ENCODE measurements at places on chromosomes 12 and 14. TPM values are rescaled to one million over a fixed set of nuclear protein-coding genes. Genes with fewer than 3 reads are reported as not detected.

GRCh38 chr12:32139064-32139421 is 32.4 kb downstream of the BICD1 start:
- no peak for DNase-seq

DNA sequence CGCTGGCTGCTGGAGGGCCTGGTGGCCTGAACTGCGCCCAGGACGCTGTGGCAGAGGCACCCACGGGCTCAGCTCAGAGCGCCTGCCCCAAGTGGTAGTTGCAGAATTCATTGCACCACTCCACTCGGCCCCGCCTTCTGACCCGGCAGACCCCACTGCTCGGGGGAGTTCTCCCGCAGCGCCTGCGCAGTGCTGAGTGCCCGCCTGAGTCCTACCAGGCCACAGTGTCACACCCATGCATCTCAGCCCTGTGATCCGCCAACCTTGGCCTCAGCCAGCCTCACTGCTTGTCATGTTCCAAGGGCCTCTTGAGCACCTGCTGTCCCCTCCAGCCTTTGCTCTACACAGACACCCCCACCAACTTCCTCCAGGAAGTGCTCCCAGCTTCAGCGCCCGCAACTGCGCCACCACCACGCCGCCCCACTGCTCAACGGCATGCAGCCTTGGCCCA is 12.2 kb downstream of the DEGS2 start:
- no peak for DNase-seq

- no peak for DNase-seq
Measured at GRCh38 chr14:63578300-63578699, 35.1 kb upstream of the PPP2R5E start.

DNA sequence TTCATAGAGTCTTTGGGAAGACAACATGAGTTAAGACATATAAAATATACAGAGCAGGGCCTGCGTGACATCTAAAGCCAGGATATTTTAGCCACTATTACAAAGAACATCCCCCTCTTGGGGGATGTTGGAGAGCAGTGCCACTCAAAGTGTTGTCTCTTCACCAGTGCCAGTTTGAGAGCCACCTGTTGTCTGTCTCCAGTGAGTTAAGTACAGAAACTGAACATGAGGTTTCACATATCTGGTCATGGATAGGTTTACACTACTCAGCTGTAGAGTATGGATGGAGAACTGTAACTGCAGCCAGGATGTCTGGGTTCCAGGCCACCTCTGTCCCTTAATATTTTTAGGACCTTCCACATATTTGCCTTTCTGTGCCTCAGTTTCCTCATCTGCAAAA is 39.1 kb downstream of the RNFT2 start:
- DNase-seq = no peak

- DNase-seq = no peak
Measured at GRCh38 chr14:22509036-22509709, 79.9 kb downstream of the DAD1 start.

GRCh38 chr14:22982477-22983245 is at the start of gene AJUBA:
Gene AJUBA (minus strand): TSS chr14:22982551. CDS start chr14:22982266, 285 bp downstream.
- DNase-seq = peak; percentile 88

DNA sequence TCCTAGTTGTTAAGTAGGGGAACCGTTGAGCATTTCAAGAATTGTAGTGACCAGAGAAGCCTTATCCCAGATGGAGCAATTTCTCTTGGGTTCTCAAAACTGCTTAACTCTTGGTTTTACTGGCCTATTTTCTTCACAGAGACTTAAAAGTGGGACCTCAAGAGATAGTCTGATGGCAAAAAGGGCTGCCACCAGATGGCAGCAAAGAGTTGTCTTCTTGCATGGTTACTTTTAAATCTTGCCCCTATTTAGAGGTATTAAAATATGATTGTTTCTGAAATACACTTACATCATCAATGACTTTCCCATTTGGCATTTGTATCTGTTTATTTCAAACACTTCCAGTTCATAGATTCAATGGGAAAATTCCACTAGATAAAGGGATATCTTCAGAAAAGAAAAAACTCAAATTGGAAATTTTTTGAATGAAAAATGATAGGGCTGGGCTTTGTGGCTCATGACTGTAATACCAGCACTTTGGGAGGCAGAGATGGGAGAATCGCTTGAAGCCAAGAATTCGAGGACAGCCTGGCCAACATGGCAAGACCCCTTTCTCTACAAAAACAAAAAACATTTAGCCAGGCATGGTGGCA is 69.9 kb upstream of the CNTN1 start:
- peak; percentile 6 for DNase-seq

DNA sequence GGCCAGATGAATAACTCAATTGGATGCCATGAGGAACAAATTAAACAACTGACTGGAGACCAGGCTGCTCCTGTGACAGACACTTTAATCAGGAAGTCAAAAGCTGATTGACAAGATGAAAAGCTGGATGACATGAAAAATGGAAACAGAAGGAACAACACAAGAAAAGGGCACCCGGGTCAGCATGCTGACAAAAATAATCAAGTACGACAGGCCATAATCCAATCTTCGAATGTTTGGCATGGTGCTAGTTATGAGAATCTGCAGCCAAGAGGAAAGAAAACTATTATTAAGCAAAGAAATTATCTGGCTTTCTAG is 544.7 kb downstream of the ETNK1 start:
- DNase-seq = no peak

DNA sequence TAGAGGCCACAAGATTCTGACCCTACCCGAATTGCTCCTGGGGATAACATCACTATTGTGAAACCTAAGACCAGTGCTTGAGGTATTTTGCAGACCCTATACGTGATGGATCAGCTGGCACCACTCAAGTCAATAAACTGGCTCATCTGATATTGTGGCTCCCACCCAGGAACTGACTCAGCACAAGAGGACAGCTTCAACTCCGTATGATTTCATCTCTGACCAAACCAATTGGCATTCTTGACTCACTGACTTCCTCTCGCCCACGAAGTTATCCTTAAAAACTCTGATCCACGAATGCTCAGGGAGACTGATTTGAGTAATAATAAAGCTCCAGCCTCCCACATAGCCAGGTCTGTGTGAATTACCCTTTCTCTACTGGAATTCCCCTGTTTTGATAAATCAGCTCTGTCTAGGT is 1036.1 kb upstream of the TMEM132C start:
- no peak for DNase-seq

GRCh38 chr14:93533437-93533836 is 102.7 kb downstream of the UNC79 start:
- DNase-seq = no peak

DNA sequence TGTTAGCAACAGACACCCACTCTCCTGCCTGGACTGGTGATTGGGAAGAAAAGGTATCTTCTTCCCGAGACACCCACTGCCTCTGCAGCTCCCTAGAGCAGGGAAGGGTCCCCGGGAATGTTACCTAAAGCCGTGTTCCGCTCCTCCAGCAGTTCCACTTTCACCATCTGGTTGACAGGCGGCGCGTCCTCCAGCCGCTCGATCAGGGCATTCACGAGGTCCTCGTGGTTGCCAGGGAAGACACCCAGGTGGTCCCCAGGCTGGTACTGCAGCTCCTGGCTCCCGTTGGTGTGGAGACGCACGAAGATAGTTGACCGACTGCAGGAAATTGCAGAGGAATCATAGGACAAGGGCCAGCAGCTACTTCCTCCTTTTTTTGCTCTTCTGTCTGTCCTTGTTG is 44.2 kb upstream of the FBXO21 start:
- no peak for DNase-seq

DNA sequence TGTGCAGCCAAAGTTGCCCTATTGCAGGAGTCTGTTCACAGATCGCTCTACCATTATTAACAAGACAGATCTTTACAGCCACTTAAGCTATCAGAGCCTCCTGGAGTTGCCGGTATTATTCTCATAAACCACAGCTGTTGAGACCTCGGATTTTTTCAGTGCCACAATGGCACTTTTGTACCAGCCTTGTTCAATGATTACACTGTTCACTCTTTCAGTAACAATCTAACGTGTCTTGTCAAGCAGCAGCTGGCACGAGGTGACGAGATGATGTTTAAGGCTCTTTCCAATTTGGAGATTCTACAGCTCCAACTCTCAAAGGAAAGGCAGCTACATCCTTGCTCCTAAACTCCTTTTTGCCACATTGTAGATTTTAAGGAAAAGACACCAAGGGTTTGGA is 30.7 kb downstream of the LRIG3 start:
- DNase-seq = no peak

- DNase-seq = no peak
Measured at GRCh38 chr12:132356691-132357622, 27.6 kb upstream of the GALNT9 start.

GRCh38 chr12:132259364-132259871 is 70.0 kb downstream of the GALNT9 start:
- no peak for DNase-seq

- DNase-seq = no peak
Measured at GRCh38 chr12:13094367-13094766, 9.1 kb downstream of the GSG1 start.

DNA sequence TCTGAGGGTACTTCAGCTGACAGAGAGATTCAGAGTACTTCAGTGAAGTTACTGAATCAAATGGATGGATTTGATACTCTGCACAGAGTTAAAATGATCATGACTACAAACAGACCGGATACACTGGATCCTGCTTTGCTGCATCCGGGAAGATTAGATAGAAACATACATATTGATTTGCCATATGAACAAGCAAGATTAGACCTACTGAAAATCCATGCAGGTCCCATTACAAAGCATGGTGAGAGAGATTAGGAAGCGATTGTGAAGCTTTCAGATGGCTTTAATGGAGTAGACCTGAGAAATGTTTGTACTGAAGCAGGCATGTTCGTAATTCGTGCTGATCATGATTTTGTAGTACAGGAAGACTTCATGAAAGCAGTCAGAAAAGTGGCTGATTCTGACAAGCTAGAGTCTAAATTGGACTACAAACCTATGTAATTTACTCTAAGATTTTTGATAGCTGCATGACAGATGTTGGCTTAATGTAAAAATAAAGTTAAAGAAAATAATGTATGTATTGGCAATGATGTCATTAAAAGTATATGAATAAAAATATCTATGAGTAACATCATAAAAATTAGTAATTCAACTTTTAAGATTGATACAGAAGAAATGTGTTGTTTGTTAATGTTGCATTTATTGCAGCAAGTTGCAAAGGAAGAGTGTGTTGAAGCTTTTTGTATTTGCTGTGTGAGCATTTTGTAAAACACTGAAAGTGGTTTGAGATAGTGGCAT is 136.1 kb upstream of the RAP1B start:
- no peak for DNase-seq

- no peak for DNase-seq
Measured at GRCh38 chr14:68254669-68255527, 435.3 kb downstream of the RAD51B start.

The SAMD15 gene
- total RNA-seq = 0.66 TPM

The KRT79 gene
- not detected for total RNA-seq

The TRIM9 gene
- total RNA-seq = 0.78 TPM

The TM9SF1 gene
- 29.2 TPM for total RNA-seq

The MYH6 gene
- total RNA-seq = 0.16 TPM

The GPR33 gene
- not detected for total RNA-seq

The TEX22 gene
- 1.3 TPM for total RNA-seq

The HEBP1 gene
- 51.0 TPM for total RNA-seq

The DDX47 gene
- total RNA-seq = 29.1 TPM

The TMEM253 gene
- total RNA-seq = 0.53 TPM

The FGF23 gene
- not detected for total RNA-seq

The ETFBKMT gene
- 3.3 TPM for total RNA-seq

All from pancreas (tissue), 10 donors.